Activated CD8-positive, alpha-beta memory T cell treated with anti-CD3 and anti-CD28 coated beads for 4 hours (primary cell): ENCODE measurements at places on chromosomes 3 and 15.

- no peak for DNase-seq
These were observed 49.1 kb upstream of the CSPG4 start for GRCh38 chr15:75761446-75762356.

- DNase-seq: no peak
These were observed 208.3 kb upstream of the RBMS3 start for GRCh38 chr3:29072611-29073010.

GRCh38 chr15:76932135-76932966 lies 802 bp downstream of the RCN2 start:
- DNase-seq: no peak

DNA sequence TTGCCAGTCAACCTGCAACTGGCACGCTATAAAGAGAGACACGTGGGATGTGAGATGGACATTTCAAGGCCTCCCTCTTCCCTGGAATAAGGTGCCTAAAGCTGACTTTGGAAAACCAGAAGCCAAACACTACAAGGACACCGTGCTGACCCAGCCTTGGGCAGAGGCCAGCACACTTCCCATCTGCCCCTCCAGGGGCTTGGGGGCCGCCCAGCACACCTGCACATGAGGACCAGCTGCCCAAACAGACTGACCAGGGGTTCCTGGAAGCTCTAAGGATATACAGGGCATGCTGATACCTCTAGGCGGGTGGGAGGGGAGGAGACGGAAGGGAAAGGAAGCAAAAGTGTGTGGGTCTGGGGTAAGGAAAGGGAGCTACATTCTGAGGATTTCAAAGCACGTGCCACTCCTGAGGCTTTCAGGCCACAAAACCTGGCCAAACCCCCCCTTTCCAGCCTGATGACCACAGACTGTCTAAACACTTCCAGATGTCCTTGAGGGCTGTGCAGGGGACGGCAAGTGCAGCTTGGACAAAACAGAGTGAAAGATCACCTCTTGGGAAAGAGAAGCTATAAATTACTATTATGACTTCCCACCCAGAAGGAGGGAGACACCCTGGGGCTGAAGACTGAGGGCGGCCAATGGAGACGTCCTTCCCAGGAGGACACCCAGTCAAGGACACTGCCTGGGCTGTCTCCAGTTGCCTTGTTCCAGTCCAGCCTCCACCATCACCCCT lies 57.9 kb downstream of the ADCY5 start:
- DNase-seq: no peak

GRCh38 chr15:96201696-96202095 lies 128.8 kb upstream of the NR2F2 start:
- no peak for DNase-seq

DNA sequence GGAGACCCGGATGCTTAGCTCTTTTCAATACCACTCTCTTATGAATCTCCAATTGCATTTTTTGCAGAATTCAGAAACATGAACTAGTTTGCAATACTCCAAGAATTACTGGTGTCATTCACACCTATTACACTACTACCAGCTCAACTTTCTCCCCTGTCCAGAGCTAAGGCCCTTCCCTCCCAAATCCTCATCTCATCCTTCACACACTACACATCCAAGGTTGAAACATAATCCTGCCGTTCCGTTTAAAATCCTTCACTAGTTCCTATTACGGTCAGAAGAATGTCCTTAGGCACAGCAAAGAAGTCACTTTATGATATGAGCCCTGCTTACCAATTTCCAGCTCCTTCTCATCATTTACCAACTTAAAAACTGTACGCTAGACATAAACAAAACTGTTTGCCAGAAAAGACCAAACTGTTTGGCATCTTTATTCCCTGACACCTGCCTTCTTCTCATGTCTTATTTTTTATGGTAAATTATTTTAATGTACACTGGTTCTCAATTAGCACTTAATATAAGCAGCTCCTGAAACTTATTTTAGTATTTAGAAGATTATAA lies 22.6 kb downstream of the TBL1XR1 start:
- no peak for DNase-seq

DNA sequence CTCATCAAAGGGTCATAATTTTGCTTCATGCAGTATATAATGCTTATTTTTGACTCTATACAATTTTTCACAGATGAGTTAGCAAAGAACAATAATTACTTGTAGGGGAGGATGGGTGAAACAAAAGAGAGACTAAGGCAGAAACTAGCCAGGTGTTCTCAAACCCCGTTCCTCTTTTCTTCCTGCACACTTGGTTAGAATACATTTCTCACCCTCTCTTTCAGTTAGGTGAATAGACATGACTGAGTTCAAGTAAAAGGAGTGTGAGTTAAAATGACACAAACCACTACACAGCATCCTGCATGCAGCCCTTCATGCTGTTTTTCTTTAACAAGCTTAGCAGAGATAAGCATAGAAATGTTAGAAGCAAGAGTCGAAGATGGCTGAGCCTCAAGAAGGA lies 922.2 kb downstream of the TBL1XR1 start:
- DNase-seq: no peak

- no peak for DNase-seq
These were observed 138.0 kb downstream of the DTWD1 start for GRCh38 chr15:49758856-49759255.

DNA sequence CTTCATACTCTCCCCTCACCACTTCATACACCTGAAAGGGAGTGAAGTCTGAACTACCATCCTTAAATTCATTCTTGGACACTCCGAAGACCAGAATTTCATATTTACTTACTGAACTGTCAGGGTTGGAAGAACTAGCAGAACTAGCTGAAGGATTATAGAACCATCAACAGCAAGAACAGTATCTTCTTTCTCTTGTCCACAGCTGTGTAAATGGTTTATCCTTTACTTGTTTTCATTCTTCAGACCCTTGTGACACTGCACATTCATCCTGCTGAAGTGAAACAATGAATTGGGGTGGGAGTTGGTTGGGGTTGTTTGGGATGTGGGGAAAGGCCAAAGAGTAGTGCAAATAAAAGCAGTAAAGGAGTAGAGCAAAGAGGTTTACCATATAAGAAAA lies 350.9 kb downstream of the ZIC1 start:
- DNase-seq: no peak

GRCh38 chr3:42500091-42500490 lies 2.4 kb upstream of the VIPR1 start:
- no peak for DNase-seq

- DNase-seq: no peak
These were observed 88.5 kb downstream of the XXYLT1 start for GRCh38 chr3:195182470-195182795.

DNA sequence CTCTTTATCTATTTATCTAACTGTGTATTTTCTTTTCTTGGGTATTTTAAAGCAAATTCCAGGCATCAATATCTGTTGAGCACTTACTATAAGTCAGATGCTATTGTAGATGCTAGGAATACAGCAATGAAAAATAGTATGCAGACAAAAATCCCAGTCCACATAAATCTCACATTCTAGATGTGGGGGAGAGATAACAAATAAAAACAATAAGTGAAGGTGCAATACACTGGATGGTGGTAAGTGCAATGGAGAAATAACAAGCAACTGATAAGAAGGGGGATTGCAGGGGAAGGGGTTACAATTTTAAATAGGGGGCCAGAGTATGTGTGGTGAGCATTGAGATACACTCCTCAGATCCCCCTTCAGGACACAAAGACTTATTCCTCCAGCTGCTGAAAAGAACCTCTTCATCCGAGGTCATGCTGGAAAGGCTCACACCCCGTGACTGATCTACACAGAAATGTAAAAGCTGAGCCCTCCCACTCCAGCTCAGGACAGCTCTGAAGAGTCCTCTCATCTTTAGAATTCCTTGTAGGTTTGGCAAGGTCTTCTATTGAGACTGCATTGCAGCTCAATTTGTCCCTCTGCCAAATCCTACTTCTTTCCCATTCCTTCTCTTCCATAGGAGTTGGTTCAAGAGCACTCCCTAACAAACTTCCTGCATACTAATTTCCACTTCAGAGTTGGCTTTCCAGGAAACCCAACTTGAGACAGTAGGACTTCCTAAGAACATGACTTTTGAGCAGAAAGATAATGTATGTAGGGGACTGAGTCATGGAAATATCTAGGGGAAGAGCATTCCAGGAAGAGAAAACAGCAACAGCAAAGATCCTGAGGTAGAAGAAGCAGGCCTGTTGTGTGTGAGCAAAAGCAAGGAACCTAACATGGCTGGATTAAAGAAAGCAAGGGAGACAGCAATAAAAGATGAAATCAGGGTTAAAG lies 8.1 kb upstream of the SCG3 start:
- DNase-seq: no peak

DNA sequence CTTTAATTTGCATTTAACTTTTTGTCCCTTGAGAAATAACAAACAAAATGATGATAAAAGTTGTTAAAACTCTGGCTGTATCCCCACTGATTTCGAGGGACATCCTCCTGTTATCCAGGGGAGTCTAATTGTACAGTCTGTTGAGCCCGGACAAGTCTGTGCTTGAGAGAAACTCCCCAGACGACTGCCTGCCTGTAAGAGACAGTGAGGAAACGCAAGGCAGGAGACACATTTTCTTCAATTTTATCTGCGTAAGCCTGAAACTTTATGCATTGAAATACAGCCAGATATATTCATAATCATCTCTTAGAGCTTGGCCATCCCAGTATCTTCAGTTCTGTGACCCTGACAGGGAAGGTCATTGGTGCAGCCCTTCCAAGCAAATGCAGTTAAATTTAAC lies 97.7 kb downstream of the ROBO2 start:
- DNase-seq: no peak

GRCh38 chr3:123640311-123640710 lies 55.5 kb upstream of the HACD2 start:
- DNase-seq: no peak

- no peak for DNase-seq
These were observed 1.5 kb downstream of the MEGF11 start for GRCh38 chr15:66251790-66252684.

- DNase-seq: no peak
These were observed 19.8 kb upstream of the RAB7A start for GRCh38 chr3:128706086-128706615.

GRCh38 chr3:69320871-69321271 lies 65.0 kb downstream of the FRMD4B start:
- DNase-seq: no peak

- no peak for DNase-seq
These were observed 67.6 kb downstream of the TP63 start for GRCh38 chr3:189698811-189699210.

GRCh38 chr3:51986010-51986947 lies 2.9 kb downstream of the ACY1 start:
- DNase-seq: no peak

- DNase-seq: no peak
These were observed 14.7 kb downstream of the IDH2 start for GRCh38 chr15:90087454-90088154.

DNA sequence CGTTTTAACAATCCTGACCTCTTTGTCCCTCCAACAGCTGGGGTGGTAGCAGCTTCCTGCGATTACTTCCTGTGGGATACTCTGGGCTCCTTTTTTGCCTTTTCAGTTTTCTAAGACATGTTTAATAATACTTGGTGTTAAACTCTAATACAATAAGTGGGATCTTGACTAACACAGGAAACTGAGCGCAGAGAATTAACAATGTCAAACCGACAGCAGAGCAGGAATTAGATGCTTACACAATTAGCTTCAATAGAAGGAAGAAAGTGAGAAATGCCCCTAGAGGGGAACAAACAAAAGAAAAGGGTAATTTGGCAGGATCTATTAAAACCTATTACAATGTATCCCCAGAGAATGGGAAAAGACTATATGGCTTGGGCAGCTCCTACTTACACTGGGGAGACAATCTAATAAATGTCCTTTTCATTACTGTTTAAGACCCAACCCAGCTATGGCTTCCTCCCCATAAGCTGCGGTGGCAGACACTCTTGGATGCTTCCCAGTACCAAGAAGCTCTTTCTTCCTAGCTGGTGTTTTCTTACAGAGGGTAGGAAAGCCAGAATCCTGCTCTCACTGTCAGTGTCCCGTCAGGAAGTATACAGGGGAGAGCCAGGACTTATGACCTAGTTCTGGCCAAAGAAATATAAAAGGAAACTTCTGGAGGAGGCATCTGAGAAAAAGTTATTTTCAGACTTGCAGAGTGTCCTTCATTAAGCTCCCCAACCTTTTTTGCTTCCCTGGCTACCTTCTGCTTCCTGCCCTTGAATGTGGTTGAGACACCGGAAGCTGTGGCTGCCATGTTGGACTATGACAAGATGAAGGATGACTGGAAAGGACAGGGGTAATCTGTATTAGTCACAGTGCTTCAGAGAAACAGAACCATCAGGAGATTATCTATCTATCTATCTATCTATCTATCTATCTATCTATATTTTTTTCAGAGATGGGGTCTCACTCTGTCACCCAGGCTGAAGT lies 194.1 kb upstream of the KBTBD8 start:
- no peak for DNase-seq

DNA sequence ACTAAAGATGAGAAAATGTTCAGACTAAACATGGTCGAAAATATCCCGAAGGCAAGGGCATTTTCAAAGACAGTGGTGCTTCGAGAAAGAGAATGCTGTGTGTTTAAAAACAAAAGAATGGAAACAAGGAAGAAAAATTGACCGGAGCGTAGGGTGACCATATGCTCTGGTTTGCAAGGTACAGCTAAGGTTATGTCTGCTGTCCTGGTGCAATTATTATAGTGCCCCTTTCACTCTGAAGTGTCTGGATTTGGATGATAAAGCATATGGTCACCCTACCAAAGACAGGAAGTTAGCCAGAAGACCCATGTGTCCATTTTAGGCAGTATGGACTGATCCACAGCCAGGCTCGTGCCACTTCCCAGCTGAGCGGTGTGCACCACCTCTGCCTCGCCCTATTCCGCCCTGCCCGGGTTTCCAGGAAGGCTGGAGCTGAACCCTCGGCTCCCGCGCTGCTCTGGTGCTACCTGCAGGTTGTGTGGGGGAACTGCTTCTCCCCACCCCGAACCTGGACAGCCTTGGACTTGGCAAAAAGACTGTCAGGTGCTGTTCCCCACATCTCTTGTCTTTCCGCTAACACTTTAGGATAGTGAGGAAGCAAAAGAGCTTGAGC lies 25.2 kb downstream of the GOLGA6D start:
- no peak for DNase-seq

DNA sequence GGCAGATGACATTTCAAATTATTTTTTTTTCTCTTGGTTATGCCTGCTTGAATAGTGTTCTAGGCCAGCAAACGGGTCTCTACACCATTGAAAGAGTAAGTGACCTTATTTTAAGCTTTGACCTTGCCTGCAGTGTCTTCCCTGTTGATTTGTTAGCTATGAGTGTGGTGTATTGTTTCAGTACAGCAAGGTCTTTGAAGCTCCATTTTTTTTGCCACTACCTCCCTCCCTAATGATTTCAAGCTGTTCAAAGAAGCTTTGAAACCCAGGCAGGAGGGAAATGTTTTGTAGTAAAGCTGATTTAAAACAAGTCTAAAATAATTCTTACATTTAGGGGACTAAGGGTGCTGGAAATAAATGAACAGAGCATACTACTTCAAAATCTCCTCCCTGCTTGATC lies 1249.8 kb downstream of the ROBO1 start:
- no peak for DNase-seq

DNA sequence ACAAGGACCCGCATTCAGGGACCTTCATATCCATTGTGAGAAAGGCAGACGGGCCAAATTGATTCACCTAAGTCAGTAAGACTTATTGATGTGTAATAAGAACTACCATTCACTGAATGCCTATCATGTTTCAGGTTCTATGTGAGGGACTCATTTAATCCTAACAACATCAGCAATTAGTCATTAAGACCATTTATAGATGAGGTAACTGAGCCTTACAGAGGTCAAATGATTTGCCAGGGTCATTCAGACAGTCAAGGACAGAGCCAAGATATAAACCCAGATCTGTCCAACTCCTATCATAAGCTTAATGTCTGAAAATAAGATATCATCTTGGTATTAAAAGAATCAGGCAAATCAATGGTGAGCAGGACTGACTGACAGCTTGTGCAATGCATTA lies 453.8 kb downstream of the MAGI1 start:
- DNase-seq: no peak
